Caki2 (cell line): ENCODE measurements at places on chromosomes 11 and 22. TPM values are rescaled to one million over a fixed set of nuclear protein-coding genes. Genes with fewer than 3 reads are reported as not detected.

DNA sequence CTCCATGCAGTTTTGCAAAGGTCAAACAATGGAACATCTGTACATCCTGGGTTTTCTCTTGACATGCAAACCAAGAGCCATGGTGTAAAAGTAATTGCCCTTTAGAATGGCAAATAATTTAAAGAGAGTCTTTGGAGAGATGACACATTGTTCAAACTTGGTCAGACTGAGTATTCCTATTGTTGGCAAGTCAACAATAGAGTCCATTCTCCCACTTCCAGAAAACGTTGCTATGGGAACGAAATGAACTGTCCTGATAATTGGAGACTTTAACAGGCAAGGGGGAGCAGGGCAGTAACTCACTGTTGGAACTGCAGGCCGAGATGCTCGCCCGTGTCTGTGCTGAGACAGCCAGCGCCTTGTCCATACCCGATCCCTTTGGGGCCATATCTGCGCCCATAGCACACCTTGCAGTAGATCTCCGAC lies 13.9 kb downstream of the CSRP3 start:
- DNase-seq = no peak

DNA sequence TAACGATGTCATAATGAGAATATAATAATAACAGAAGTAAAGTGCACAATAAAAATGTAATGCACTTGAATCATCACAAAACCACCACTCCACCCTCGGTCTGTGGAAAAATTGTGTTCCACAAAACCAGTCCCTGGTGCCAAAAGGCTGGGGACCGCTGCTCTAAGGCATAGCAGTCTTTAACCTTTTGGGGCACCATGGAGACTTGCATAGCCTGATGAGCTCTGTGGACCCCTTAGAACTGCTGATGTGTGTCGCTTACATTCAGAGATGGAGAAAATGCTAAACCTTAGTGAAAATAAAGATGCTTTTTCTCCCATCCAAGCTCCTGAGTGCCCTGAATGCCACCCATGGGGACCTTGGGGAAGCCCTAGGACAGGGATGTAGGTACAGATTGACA lies 87.6 kb upstream of the SEPTIN5 start:
- DNase-seq = no peak

DNA sequence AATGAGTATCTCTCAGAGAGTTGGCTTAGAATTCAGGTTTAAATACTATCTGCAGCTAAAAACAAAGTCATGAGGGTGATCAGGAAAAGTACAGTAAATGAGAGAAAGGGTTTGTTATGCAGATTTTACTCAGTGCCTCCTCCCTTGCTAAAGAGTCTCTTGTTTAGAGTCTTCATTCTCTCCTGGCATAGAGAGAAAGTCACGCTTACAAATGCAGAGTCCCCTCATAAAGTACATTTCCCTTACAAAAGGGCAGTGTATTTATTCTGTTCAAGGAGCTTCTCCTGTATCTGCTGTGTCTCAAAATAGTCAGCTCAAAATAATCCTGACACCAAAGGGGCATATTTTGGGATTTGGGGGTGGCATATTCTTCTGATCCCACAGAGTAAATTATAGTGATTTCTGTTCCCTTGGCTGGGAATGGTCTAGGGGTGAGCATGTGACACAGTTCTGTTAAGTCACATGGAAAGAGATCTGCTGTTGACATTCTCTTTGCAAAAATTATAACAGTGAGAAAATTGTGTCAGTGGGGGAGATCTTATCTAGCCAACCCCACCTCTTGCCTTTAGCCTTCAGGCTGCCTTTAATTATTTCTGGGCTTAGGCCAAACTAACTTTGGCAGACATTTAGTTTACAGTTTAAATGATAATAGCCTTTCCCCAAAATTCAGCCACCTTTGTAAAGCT lies 102.9 kb downstream of the MTNR1B start:
- no peak for DNase-seq

GRCh38 chr22:38824585-38824984 lies 19.2 kb downstream of the NPTXR start:
- DNase-seq = peak; percentile 68

DNA sequence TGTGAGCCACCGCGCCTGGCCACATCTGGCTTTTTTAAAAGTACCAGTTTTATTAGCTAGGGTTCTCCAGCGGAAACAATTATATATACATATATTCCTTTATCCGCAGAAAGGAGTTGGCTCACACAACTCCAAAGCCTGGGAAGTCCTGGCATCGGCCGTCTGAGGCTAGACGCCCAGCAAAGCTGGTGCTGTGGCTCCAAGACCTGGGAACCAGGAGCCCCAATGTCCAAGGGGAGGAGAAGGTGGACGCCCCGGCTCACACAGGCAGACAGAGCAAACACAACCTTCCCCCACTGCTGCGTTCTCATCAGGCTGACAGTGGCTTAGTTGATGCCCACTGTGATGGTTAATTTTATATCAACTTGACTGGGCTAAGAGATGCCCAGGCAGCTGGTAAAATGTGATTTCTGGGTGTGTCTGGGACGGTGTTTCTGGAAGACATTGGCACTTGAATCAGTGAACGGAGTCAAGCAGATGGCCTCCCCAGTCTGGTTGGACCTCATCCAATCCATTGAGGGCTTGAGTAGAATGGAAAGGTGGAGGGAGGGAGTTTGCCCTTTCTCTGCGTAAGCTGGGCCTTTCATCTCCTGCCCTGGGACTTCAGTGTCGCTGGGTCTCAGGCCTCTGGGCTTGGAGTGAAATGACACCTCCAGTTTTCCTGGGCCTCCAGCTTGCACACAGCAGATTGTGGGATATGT lies 904.4 kb downstream of the BRD1 start:
- no peak for DNase-seq

DNA sequence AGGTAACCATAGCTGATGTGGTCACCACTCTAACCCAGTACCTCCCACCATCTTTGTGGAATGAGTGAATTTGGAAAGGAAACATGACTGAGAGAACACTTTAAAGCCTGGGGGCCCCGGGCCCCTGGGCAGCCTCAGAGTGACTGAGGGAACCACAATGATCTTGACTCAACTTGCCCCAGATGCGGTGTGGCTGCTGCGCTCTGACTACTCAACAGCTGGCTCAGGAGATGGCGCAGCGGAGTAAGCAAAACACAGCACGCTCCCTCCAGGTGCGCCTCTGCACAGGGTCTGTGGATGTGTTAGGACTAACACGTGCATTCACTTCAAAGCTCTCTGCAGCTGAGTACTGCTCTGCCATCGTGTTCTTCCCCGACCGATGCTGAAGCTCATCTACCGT lies 5.9 kb downstream of the RNF215 start:
- DNase-seq = no peak

DNA sequence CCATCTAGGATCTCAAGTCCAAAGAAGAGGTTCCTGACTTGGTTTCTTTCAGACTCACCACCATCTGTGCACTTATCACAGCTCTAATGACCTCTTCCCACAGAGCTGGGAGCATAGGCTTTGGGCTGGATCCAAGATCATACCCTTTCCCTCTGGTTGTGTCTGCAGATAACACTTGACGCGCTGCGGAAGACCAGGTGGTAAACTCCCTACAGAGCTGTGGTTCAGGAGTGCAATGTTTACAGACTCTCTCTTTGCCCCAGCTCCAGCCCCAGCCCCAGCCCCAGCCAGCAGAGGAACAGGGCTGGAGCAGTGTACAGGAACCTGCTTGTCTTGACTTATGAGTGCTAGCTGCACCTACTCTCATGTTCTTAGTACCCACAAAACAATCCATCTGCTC lies 274.4 kb upstream of the SYN3 start:
- DNase-seq = peak; percentile 32

DNA sequence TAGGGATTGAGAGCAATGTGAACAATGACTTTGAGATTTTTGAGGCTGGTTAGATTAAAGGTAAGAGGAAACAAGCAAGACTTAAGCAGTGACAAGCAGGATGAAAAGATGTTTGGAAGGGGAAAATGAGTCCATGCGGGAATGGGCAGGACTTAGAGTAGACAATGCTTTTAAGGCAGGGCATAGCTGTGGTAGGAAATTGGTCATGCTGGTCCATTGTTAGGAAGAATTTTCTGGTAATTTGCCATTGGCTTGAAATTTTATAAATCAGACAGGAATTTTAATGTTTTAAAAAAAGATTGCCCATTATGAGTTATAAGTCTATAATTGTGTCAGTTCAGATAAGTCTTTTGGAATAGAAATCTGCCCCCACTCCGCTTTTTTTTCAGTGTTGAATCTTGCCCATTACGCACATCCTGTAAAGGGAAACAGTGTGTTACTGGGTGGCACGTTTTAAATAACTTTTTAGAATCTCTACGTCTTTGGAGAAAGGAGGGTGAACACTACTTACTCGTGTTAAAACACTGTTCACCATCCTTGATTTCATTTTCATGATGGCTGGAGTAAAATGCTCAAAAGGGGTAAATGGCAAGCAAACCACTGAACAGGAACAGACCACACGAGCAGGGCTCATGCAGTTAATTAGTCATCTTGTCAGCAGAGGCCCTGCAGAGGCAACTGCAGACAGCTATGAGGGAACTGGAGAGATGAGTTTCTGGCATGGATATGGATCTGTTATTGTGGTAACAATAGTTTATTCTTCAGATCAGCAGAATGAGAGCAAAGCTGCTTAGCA lies 25.0 kb downstream of the SWAP70 start:
- peak; percentile 62 for DNase-seq

DNA sequence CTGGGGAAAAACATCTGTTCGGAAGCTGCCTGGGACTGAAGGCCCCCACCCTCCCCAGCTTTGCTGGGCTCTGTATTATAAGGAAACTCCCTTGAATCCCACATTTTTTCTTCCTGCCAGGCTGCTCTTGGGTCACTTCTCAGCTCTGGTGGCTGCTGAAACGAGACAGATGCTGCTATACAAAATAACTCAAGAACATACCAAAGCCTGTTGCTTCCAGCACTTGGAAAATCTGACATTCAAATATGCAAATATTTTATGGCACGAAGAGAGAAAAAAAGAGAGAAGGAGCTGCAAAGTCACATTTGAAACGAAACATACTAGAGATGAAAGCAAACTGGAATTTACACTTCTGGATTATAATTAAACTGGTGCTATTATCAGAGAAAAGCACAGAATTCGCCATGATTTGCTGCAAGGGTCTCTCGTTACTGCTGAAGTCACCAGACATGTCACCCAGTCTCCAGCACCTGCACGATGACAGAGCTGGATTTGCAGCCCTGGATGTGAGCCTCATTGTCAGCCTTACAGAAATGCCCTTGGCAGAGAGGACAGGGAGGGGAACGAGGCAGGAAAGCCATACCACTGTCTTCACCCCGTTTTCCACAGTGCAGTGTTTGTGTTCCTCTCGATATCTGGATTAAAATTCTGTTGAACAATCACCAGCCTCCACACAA lies 47.9 kb upstream of the IGSF9B start:
- no peak for DNase-seq

GRCh38 chr11:8207080-8208000 lies 38.5 kb upstream of the RIC3 start:
- no peak for DNase-seq

GRCh38 chr11:69115586-69116560 lies 39.9 kb upstream of the SMIM38 start:
- DNase-seq = peak; percentile 83

DNA sequence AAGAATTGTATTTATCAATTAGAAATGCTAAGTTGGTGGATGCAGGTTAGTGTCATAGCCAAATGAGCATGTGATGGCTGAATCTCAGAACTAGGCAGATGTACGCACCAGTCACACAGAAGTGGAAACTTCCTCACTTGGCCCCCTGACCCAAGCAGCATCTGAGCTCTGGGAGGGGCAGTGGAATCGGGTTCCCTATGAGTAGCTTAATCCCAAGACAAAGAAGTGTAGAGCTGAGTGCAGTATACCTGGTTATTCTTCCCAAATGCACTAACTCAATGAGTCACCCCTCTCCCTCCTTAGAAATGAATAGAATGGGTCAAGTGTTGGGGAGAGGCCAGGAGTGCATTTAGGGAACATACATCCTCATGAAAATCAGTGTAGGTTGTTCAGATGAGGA lies 224.6 kb downstream of the FAT3 start:
- DNase-seq = no peak

DNA sequence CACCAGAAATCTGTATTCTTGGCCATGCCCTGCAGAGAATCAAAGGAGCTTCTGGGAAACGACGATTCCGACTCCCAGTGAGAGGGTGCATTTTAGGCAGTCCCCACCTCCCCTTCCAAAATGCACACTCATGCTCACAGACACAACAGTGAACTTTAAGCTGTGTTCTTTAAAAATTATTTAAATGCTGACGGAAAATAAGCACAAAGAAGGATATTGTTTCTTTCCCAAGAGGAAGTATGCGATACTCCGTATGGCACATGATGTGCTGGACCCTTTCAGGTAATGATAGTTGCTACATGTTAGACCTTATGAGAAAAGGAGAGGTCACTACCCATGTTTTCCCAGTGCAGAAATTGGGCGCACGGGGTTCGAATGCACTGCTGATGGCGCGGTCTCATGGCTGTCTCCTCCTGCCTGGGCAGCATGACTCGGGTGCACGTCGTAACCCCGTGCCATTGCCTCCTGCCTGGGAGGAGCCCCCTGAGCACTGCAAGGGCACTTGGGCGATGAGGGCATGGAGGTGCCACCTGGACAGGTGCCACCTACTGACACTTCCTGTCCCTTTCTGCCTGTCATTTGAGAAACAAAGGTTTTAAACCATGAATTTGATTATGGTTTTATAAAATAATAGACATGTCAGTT lies 63.9 kb upstream of the CTTN start:
- DNase-seq = no peak

- no peak for DNase-seq
These were observed 13.8 kb downstream of the CHRDL2 start for GRCh38 chr11:74717221-74717969.

GRCh38 chr11:112318184-112318591 lies 57.5 kb upstream of the PLET1 start:
- DNase-seq = peak; percentile 87

DNA sequence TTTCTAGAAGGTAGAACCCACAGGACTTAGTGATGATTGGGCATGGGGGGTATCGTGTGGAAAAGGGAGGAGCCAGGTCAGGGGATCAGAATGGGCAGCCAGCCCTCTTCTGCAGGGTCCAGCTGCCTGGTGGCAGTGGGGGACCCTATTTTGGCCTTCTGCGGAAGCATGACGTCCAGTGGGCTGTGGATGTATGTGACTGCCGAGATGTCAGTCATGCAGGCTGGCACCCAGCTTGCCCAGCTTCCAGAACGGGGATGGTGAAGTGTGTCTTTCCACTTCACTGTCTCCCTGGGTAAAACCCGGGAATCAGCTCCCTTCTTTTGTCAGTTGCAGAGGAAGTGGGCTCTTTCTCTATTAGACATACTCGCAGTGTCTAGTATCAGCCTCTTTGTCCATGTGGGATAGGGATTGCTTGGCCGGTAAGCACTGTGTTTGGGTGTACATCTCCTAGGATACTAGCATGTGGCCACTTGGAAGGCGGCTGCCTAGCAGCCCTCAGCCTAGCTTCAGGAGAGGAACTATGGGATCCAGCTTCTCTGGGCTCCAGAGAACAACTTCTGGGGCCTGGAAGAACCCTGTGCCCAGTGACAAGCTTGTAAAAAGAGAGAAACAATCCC lies 51.4 kb downstream of the GRIK4 start:
- no peak for DNase-seq

GRCh38 chr11:8593935-8594909 lies at the start of gene STK33:
Gene STK33, minus strand, starts transcription at chr11:8594228. Its CDS starts 119,323 bp downstream, at chr11:8474905.
- DNase-seq = no peak

RAC2 gene
- 16.2 and 20.6 TPM in 2 replicates for total RNA-seq

TUBA8 gene
- 2.4 and 6.1 TPM in 2 replicates for total RNA-seq

HBE1 gene
- not detected in 2 replicates for total RNA-seq

MS4A6A gene
- not detected in 2 replicates for total RNA-seq

SLC22A9 gene
- total RNA-seq = not detected in 2 replicates

ART1 gene
- total RNA-seq = not detected in 2 replicates

OR52I1 gene
- not detected in 2 replicates for total RNA-seq

DGCR6 gene
- total RNA-seq = 8.2 TPM in 1 of 2 replicates, not detected in the other

FAT3 gene
- total RNA-seq = 2.7 and 3.7 TPM in 2 replicates

PDE2A gene
- total RNA-seq = 1.5 TPM in 1 of 2 replicates, not detected in the other

SLC22A25 gene
- total RNA-seq = not detected in 2 replicates
